ENCODE measurements at places on chromosomes 11 and 22. TPM values are rescaled to one million over a fixed set of nuclear protein-coding genes. Genes with fewer than 3 reads are reported as not detected.

- no peak for DNase-seq
These were observed 65.8 kb downstream of the LRRC32 start for GRCh38 chr11:76604626-76605241.

GRCh38 chr11:65927904-65928397 is 8.7 kb downstream of the DRAP1 start:
- no peak for DNase-seq

GRCh38 chr22:39524089-39524752 is 3.9 kb downstream of the ATF4 start:
- DNase-seq, result no peak

DNA sequence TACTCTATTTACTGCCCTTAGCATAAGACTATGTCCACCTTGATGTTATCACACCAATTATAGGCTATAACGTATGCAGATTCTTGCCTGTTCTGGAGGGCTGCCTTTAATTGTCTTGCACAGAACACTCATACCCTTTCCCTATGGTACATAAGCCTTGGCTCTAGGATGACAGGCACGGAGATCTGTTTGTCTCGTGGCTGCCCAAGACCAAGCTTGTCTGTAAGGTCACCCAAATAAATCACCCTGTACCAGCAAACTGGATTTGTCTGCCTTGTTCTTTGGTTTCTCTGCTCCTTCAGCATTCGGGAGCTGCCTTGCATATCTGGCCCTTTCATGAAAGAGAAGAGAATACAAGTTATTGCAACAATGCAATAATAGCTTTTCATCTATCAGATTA is 7.5 kb upstream of the TSGA10IP start:
- DNase-seq, result no peak

DNA sequence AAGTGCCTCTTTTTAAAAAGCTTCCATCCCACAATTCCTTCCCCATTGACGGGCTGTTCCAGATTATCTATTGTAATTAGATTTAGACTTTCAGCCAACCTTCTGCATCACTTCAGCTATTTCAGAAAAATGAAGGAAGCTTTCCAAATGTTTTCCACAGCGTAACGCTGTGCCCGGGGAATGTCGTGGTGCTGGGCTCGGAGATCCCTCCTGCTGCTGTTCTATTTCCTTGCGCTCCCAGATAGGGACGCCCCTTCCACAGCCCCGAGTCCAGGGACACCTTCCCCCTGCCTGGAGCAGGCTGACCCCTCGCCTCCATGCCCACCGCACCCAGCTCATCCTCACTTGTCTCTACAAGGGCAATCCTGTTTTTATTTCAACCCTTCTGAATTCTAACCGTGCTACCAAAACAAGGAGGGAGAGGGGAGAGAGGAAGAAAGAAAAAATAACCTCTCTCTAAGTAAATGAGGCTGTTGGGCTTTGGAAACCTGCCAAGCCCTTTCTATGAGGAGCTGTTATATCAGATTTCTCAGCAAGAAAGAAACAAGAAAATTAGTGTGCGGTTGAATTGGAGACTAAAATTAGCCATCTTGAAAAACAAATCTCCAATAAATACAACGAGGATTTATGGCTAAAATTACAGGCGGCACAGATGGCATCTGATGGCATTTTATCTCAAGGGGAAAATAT is 366.9 kb downstream of the BRD1 start:
- DNase-seq, result no peak

MS4A4A gene
- not detected for total RNA-seq

DNA sequence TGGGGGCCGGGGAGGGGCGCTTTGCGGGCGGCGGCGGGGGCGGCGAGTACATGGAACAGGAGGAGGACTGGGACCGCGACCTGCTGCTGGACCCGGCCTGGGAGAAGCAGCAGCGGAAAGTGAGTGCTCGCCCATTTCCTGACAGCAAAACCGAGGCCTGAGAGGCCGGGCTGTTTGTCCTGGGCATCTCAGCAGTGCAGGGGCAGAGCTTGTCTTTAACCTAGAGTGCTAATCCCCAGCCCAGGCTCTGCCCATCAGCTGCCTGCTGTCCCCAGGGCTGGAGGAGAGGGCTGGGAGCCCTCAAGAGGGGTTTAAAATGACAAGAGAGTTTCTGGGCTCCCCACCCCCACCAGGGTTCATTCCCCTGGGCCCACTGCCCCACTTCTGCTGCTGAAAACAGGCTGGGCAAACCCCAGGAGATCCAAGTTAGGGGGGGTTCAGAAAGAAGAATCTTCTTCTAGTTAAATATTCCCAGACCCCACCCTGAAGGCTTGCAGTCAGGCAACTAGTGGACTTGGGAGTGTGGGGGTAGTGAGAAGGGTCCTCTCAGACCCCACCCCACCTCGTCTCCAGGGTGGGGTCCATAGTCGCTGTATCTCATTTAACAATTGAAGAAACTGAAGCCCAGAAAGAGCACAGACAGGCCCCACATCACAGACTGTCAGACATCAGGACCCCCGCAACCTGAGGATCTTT is 411 bp downstream of the ACTN3 start:
- DNase-seq, result no peak

Measured in bronchial epithelial cell (primary cell).